NCI-H1436 treated with DMSO at 0.1 percent for 48 hours (cell line): ENCODE measurements at places on chromosomes 3 and 15.

- no peak for DNase-seq
Observed at GRCh38 chr15:62618846-62619504, 423.6 kb upstream of the TPM1 start.

DNA sequence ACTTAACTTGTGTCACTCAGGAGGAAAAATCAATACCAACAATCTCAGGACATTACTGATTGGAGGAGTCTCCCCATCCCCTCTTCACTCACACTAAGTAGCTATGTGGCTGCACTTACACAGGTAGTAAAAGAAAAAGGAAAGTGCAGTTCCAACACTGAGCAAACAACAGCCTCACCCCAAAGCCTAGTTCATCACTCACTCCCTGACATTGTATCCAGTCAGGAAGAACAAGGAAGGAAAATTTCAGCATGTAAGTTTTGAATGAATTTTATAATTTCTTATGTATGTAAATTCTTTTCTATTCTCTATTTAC, 273.4 kb downstream of the IGSF11 start:
- DNase-seq: no peak

DNA sequence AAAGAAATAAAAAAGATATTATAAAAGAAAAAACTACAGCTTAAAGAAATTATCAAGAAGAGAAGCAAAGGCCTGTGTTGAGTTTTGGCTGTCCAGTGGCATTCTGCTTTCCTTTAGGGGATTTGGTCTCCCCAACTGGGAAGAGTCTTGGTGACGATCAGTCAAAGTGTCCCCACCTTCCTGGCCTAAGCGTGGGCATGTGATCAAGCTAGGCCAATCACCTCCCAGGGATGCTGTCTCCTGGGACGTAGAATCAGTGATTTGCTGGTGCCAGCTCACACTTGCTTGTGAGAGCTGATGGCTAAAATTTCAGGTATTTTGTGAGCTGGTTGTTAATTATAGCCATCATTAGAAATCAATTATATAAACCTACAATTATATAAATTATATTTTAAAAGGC, 69.5 kb downstream of the ATP2B2 start:
- DNase-seq: no peak

DNA sequence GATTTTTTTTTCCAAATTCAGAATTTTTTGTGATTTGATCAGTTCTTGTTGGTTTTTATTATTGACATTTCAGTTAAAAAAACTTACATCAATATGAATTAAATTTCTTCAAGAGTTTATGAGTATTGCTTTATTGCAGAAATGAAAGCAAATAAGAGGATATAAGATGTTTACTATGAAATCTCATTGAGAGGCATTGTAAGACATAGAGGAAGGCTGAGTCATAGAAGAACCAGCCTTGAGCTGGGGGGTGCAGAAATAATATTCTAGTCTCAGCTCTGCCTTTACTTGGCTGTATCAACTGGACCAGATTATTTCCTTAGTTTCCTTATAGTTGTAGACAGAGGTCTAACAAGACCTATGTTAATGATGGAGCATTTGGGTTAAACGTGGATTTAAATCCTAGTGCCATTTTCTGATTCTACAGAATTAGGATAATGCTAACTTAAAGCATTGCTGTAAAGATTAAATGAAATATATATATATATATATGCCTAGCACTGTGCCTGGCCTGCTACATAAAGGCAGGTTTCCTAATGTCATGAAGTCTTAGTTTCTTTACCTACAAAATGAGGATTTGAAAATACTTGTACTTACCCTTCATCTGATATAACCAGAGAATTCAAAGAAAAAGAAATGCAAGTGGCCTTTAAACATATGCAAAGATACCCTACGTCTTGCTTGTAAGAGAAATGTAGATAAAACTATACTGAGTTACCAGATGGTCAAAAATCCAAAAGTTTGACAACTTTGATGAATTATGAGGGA, 7.3 kb downstream of the FAM98B start:
- DNase-seq: no peak

GRCh38 chr3:129622226-129622874, 15.9 kb upstream of the PLXND1 start:
- no peak for DNase-seq
